Thoracic aorta (tissue), 2 donors: ENCODE measurements at places on chromosomes 5 and 9. TPM values are rescaled to one million over a fixed set of nuclear protein-coding genes. Genes with fewer than 3 reads are reported as not detected.

DNA sequence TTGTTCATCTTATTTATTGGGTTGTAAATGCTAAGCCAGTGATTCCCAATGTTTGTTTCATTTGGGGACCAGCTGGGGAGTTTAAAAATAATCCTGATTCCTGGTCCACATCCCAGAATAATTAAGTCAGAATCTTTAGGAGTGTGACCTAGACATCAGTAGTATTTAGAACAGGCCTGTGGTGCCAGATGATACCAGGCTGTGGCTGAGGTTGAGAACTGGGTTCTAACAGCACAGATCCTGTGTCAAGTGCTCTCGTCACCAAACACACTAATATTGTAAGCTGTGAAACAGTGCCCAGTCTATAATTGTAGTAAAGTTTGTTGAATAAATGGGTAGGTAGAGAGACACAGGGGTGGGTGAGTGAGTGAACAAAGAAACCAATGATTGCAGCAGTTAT, 172.1 kb upstream of the PPP1R2B start:
- DNase-seq, result no peak

GRCh38 chr5:17614872-17615605, 4.8 kb downstream of the TAF11L12 start:
- DNase-seq, result no peak

DNA sequence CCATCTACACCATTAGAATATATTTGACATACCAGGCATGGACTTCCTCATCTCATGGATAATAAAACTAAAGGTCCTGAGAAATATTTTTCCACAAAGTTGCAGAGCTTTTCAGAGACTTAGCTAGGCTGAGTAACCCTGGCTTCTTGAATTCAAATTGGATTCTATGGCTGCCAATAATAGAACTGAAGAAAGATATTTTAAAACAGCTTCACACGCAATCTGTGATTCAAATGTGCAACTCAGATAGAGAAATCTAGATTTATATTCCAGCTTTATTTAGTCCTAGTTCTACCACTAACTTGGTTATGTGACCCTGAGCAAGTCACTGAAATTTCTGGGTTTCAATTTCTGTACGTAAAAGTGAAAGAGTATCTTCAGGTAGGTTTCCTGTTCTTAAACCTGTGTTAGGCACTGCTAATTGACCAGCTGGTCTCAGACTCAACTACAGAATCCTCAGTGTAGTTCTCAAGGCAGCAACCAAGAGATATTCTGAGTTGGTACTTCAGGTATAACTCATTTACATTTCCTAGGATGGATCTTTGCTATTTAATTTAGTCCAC, 235.3 kb downstream of the GABRB2 start:
- no peak for DNase-seq

GRCh38 chr9:123358181-123358905, 2.3 kb downstream of the CRB2 start:
- no peak for DNase-seq

- no peak for DNase-seq
Measured at GRCh38 chr9:2319421-2319820, 302.2 kb upstream of the VLDLR start.

GRCh38 chr9:2026220-2026997, 11.3 kb downstream of the SMARCA2 start:
- DNase-seq, result no peak

DNA sequence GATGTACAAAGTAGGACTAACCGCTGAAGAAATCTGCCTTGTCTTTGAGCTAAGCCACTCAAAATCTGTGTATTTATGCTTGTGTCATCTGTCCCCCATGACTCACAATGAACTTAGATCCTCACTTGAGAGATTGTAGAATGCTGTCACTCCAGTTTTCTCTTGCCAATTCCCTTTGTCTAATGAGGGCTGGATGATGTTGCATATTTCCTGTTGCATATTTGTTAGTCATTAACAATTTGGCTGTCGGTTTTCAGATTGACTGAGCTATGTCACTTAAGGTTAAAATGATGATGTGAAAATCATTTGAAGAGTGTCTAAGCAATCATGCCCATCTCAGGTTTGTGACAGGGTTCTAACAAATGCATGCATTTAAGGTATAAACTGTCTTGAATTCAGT, 481.7 kb downstream of the CDH10 start:
- no peak for DNase-seq

DNA sequence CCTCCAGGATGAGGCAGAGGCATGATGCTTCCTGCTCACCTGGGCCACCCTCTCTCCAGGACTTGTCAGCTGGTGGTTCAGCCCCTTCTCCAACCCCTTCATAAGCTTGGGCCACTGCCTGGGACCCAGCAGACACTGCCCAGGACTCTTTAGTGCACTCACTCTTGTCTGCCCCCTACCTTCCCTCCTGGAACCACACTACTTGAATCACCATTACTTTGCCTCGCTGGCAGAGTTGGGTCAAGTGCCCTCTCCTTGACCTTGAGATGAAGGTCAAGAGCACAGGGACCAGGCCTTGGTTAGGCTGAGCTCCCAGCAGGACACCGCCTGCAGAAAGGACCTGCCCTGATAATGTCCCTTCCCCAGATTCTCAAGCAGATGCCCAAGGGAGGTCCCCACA, 8.5 kb upstream of the ENDOG start:
- DNase-seq, result no peak

DNA sequence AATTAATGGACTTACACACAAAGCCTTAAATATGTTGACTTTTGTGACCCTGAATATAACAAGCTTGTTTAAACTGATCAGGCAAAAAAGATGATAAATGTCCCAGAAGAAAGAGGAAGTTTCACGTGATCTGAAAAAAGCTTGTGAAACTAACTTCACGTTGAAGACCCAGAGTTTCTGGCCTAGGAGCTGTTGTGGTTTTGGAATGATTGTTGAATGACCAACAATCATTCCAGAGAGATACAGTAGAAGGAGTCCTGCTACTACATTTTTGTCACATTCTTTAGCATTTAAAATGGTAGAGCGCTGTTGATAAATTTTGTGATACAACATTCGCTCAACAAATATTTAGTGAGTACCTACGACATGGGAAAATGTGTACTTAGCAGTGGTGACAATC, 143.1 kb upstream of the FBN2 start:
- DNase-seq, result no peak

GRCh38 chr5:143509758-143510221, 106.3 kb upstream of the NR3C1 start:
- no peak for DNase-seq

- no peak for DNase-seq
Measured at GRCh38 chr5:10451137-10451824, 9.6 kb downstream of the ROPN1L start.

DNA sequence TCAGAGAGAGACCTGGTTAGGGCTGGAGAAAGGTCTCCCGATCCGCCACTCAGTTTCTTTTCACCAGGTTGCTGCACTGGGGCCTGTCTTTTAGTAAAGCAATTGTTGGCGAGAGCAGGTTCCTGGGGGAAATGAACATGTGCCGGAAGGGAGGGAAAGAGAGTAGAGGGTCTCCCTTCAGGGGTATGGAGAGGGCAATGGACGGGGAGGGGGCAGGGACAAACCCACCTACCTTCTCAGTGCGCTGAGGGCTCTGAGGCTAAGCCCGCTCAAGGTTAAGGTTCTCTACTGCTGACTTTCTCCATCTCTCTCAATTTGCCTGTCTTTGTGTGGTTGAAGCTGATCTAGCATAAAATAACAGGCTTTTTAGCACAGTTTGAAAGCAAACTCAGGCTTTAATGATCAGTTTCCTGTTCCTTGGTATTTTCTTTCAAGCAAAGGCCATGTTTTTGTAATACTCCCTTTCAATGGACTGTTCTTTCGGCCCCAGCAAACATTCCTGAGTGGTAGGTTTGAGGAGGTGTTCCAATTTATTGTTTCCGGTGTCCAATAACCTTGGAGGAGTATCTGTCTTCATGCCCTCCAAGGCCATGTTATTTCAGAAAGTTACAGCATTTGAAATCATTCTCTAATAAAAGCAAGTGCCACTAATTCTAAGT, 25.5 kb upstream of the TRAF1 start:
- no peak for DNase-seq

DNA sequence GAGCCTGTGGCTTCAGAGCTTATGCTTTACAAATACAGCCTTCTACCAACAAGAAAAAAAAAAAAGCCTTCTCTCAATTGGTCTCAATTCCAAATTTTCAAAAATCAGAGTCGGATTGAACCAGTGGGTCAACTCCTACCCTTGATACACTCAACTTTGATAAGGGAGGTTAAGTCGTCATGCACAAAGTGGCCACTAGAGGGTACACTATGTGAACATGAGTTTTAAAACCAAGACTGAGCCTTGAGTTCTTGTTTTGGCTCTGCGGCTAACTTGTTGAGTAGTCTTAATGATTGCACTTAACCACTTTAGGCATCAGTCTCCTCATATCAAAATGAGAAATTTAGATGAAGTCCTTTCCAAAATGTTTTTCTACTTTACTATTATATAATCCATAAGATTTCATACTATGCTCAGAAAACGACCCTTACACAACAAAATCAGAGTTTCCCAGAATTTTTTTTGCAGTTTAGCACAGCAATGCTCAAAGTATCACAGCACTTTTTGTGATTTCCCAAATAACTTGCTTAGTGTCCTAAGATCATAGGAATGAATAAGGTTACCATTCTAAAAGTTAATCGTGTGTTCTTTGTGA, 92.9 kb upstream of the MTAP start:
- DNase-seq, result no peak

DNA sequence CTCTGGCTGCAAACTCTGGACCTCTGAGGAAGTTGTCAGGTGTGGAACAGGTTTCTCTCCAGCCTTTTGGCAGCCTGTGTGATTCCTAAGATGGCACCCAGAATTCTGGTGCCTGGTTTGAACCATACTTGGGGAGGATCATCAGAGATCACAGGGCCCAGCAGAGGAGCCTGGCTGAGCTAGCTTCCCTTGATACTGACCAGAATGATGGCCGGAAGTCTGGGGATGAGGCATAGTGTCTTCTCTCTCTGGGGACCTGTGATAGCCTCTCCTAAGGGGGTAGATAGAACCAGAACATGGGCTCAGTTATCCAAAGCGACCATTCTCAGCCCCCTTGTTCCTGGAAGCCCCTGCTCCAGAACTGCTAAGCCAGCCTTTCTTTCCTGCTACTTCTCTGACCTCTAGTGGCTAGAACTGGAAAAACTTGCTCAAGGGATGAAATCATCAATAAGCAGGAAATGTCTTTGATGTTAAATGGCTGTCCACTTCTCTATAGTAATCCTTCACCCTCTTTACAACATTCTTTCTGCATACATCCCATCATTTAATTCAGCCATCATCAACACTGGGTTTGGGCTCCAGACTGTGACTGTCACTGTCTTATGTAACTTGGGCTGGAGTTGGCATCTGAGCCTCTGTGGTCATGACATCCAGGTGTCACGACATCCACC, 55.1 kb downstream of the C9orf152 start:
- no peak for DNase-seq

DNA sequence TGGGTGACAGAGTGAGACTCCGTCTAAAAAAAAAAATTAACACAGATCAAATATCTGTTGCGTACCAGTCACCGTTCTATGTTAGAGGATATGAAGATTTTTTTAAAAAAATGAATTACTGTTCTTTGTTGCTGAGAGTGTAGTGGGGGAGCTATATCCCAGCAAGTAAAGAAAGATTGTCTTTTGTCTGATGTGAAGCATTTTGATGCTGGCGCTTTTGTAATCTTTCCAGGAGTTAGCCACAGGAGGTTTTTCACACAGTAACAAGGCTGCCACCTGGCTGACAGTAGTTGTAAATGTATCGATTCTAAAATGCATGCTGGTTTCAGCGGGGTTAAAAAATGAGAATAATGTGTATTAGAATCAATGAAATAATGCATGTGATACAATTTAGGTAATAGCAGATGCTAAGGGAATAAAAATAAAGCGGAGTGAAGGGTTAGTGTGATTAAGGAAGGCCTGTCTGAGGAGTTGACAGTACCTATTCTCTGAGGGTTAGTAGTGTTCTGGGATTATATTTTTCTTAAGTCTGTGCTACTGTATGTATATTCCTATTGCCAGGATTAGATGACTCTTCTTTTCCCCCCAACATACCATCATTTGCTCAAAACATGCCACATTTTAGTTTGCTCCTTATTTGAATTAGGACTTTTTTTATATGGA, 3.4 kb downstream of the LMNB1 start:
- DNase-seq, result no peak

- DNase-seq, result no peak
Measured at GRCh38 chr9:117720555-117720954, 16.4 kb downstream of the TLR4 start.

GRCh38 chr5:25618821-25619220, 974.0 kb upstream of the CDH10 start:
- no peak for DNase-seq

DNA sequence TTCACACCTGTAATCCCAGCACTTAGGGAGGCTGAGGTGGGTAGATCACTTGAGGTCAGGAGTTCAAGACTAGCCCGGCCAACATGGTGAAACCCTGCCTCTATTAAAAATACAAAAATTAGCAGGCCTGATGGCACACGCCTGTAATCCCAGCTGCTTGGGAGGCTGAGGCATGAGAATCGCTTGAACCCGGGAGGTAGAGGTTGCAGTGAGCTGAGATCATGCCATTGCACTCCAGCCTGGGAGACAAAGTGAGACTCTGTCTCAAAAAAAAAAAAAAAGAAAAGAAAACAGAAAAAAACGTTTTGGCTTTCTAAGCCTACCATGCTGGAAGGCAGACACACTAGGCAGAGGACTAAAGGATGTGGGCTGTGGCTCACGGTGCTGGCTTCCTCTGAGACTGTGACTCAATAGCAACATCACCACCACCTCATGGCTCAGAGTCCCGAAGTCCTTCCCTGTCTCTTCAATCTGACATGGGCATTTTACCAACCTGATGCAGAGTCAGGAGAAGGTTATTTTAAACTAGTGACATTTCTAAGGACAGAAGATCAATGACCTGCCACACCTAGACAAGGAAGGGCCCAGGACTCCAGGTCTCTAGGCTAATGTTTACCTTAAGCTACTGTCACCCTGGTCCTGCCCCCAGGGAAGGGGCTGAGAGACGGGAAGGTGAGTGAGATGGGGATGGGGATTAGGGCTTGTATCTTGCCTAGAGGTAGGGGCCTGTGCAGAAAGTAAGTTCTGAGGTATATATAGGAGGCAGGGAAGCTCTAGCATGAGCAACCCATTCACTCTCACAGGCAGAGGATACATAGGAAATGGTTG, 3.7 kb downstream of the ECSCR start:
- DNase-seq, result no peak

DNA sequence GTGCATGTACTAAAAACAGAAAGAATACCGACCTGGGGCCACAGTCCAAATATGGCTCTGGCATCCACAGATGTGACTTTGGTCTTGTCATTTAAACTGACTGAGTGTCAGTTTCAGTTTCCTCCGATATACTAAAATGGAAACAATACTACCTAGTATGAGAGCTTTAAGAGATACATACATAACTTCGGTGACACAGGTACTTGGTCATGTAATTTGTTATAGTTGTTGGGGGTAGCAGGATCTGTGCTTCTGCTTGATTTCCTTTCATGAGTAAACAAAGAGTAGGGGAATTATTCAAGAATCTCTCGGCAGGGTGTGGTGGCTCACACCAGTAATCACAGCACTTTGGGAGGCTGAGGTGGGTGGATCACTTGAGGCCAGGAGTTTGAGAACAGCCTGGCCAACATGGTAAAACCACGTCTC, 32.1 kb downstream of the MTMR12 start:
- no peak for DNase-seq

- DNase-seq, result no peak
Measured at GRCh38 chr5:26847041-26847736, 191.2 kb downstream of the CDH9 start.

BRINP1 gene
- 1.8 TPM for total RNA-seq

CRHBP gene
- total RNA-seq, result 2.0 TPM

GABBR2 gene
- total RNA-seq, result not detected

OR1Q1 gene
- not detected for total RNA-seq

SLC23A1 gene
- total RNA-seq, result not detected

CCDC187 gene
- not detected for total RNA-seq

OLFM1 gene
- total RNA-seq, result 24.5 TPM

ATP10B gene
- not detected for total RNA-seq

GCNT4 gene
- 3.5 TPM for total RNA-seq

DIRAS2 gene
- total RNA-seq, result not detected

ERCC8 gene
- total RNA-seq, result 11.0 TPM
